Pericardium fibroblast (primary cell): ENCODE measurements at places on chromosomes 7 and 10. TPM values are rescaled to one million over a fixed set of nuclear protein-coding genes. Genes with fewer than 3 reads are reported as not detected.

Gene PROSER2
- 14.8 and 45.7 TPM in 2 replicates for total RNA-seq

Gene ADAM8
- total RNA-seq, result 0.09 and 0.70 TPM in 2 replicates

Gene NPC1L1
- not detected in 2 replicates for total RNA-seq

Gene COL28A1
- total RNA-seq, result under 0.01 TPM in 1 of 2 replicates, not detected in the other

Gene MRPS17
- total RNA-seq, result 12.0 and 12.9 TPM in 2 replicates

Gene ASZ1
- total RNA-seq, result not detected in 2 replicates

Gene GNGT1
- total RNA-seq, result not detected in 2 replicates

Gene SPDYE18
- total RNA-seq, result not detected in 2 replicates

Gene C10orf95
- total RNA-seq, result not detected in 2 replicates

Gene NODAL
- not detected in 2 replicates for total RNA-seq

Gene HDAC9
- total RNA-seq, result 2.4 and 4.3 TPM in 2 replicates

Gene GALNT17
- under 0.01 and 3.4 TPM in 2 replicates for total RNA-seq

Gene PNLIPRP2
- not detected in 2 replicates for total RNA-seq

Gene ZNF804B
- not detected in 2 replicates for total RNA-seq

Gene VPS50
- 8.9 and 10.0 TPM in 2 replicates for total RNA-seq

Gene CYP2W1
- total RNA-seq, result 0.12 and 4.8 TPM in 2 replicates

Gene MPP7
- 0.51 TPM in 1 of 2 replicates, not detected in the other for total RNA-seq

Gene JAKMIP3
- 0.09 and 0.12 TPM in 2 replicates for total RNA-seq
